CD4-positive, alpha-beta T cell (primary cell): ENCODE measurements at places on chromosomes 7 and 10.

- DNase-seq: no peak
These were observed 78.3 kb downstream of the LRRC17 start for GRCh38 chr7:102991077-102991539.

- no peak for DNase-seq
These were observed 216.6 kb upstream of the SH2B2 start for GRCh38 chr7:102069931-102070629.

GRCh38 chr7:20598459-20599309 is 16.8 kb upstream of the ABCB5 start:
- DNase-seq: no peak

GRCh38 chr10:70851597-70852475 is 36.1 kb downstream of the SGPL1 start:
- DNase-seq: no peak

- DNase-seq: peak; percentile 6
These were observed 554 bp downstream of the FRA10AC1 start for GRCh38 chr10:93701866-93702209.

GRCh38 chr7:150401424-150401790 is 22.3 kb downstream of the ZNF775 start:
- no peak for DNase-seq

DNA sequence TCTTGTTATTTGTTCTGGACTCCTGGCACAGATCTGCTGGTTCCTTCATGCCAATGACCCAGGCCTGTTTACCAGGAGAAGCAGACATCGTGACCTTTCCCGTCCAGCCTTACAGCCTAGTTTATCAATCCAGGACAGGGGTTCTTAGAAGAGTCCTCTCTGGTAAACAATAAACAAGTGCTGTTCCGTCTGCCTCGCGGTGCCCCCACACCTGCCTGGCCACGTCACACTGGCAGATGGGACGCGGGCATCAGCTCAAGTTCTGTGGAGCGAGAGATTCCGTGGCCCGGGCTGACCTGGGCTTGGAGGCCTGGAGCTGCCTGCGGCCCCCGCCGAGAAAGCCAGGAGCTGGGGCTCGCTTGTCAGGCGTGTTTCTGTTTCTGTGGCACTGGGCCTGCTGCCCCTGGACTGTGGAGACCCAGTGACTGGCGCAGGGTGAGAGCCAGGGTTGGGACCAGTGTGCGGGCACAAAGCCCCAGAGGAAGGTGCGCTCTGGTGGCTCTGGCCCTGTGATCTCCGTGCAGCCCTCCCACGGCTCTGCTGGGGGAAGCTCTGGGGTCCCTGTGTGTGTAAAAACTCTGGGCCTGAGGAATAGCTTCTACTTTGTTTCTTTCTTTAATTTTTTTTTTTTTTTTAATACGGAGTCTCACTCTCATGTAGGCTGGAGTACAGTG is 28.4 kb upstream of the PFKFB3 start:
- DNase-seq: no peak

- DNase-seq: no peak
These were observed 104.1 kb upstream of the PALS2 start for GRCh38 chr7:24469118-24469517.

- no peak for DNase-seq
These were observed 464.7 kb upstream of the CELF2 start for GRCh38 chr10:10552948-10553347.

DNA sequence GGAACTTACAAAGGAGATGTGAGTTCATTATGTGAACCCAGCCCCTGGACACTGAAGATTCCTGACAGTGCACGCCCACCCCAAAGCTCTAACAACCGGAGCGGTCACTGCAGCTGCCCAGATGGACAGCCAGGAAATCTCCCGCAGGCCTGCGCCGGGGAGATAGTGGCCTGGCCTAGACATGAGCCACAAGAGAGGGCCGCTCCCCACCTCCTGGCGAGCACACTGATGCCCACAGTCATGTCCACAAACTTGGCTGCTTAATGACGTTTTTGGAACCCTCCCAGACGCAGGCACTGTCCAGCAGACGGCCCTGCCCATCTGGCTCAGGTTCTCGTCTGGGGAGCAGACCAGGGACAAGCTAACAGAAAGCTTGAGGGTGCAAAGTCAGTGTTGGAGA is 34.2 kb downstream of the TCERG1L start:
- DNase-seq: no peak

- no peak for DNase-seq
These were observed 9.9 kb downstream of the CCDC126 start for GRCh38 chr7:23607130-23607529.

DNA sequence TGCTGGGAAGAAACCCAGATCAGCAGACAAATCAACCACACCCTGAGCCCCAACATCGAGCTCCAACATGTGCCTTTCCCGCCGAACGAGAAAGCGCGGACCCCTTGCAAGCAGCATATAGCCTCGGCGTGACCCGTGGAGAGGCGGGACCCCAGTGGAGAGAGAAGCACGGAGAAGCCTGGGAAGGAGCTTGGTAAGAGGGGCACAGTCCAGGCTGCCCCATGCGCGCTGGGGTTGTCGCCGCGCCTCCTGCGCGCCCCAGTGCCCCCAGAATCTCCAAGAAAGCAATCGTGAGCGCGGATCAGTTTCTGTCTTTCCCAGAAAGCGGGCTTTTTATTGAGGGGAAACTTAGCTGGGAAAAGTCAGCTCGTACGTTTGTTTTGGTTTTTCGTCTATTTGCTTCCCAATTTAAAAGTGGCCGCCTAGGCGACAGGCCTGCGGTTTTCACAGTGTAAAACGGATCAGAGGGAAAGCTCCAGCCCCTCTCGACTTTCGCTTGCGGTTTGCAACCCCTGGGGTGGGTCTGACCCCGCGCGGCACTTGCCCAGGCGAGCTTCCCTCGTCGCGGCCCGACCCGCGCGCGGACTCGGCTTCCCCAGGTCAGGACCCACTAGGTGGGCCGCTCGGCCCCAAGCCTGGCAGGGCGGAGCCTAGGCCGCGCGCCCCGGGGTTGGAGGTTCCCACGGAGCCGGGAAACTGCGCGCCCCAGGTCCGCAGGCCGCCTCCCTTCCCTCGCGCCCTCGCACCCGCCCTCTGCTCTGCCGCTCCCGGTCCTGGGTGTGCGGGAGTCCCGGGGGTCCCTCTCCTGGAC is 31.1 kb downstream of the SKIDA1 start:
- no peak for DNase-seq

DNA sequence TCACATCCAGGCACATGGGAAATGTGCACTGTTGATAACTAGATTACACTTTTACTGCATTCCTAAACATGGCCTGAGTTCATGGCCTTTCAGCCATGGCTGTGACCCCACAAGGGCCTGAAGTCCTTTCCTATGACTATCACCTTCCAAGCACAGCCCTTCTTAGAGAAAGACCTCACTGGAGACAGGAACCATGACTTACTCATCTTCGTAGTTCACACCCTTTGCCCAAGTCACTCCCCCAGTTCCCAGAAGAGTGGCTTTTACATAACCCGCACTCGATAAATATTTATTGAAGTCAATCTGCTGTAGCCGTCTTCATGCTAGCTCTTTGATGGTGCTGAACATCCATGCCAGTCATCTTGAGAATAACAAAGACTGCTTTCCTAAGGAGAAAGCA is 632.5 kb upstream of the NRP1 start:
- no peak for DNase-seq

GRCh38 chr7:71772779-71773178 is 639.4 kb downstream of the CALN1 start:
- DNase-seq: no peak

GRCh38 chr7:30549931-30550493 is 44.7 kb upstream of the GARS1 start:
- no peak for DNase-seq

DNA sequence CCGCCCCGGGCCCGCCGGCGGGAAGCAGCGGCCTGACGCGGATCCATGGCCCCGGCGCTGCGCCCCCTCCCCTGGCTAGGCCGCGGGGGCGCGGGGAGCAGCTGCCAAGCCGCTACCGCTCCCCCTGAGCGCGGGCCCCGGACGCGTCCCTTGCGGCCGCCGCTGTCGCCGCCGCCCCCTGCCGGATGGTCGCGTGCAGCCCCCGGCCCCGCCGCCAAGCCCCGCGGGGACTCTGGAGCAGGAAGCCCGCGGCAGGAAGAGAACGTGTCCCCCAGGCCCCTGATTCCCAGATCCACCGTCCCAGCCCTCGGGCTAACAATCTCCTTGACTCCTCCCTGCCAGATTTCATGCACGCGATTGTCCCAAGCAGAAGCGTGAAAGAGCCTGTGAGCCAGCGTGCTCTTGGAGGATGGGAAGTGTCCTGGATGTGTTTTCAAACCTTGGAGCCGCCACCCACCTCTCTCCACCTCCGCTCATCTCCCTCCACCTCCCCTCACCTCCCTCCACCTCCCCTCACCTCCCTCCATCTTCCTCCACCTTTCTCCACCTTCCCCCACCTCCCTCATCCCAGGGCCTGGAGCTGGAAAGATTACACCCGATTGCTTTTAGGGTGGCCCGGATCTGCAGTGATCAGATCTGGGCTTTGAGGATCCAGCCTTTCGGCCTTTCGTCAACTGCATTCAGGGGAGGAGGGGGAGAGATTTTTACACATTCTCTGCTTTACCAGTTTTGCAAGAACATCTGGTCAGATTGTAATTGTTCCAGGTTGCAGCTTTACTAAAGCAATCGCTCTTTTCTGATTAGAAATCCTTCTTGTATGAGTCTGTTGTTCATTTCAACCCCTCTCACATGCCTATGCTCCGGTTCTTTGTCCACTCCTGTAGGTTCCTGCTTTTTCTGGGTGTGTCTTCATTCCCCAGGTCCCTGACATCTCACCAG is 570 bp upstream of the PRTFDC1 start:
- peak; percentile 59 for DNase-seq
